Hippocampal formation (tissue), 2 donors: ENCODE measurements at places on chromosomes 6 and 20.

GRCh38 chr6:81838031-81838430, 85.5 kb upstream of the TENT5A start:
- no peak for DNase-seq

DNA sequence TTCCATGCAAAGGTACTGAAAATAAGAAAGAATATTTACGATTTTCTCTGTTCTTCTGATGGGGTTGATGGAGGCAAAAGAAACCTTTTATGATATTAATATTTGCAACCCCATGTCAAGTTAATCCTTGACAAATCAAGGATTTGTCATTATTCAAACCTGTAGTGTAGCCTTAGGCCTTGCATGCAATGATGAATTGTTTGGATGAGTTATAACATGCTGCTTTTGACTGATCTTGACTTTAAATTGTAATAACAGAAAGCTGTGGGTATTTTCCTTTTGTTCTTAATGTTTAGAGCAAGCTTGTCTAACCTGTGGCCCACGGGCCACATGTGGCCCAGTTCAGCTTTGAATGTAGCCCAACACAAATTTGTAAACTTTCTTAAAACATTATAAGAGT, 13.0 kb upstream of the BAG2 start:
- no peak for DNase-seq

GRCh38 chr6:4128748-4129147, 6.6 kb downstream of the ECI2 start:
- no peak for DNase-seq

GRCh38 chr6:134593024-134593423, 275.1 kb upstream of the SGK1 start:
- no peak for DNase-seq

- DNase-seq, result no peak
These were observed 24.8 kb upstream of the MYT1 start for GRCh38 chr20:64139199-64140060.

DNA sequence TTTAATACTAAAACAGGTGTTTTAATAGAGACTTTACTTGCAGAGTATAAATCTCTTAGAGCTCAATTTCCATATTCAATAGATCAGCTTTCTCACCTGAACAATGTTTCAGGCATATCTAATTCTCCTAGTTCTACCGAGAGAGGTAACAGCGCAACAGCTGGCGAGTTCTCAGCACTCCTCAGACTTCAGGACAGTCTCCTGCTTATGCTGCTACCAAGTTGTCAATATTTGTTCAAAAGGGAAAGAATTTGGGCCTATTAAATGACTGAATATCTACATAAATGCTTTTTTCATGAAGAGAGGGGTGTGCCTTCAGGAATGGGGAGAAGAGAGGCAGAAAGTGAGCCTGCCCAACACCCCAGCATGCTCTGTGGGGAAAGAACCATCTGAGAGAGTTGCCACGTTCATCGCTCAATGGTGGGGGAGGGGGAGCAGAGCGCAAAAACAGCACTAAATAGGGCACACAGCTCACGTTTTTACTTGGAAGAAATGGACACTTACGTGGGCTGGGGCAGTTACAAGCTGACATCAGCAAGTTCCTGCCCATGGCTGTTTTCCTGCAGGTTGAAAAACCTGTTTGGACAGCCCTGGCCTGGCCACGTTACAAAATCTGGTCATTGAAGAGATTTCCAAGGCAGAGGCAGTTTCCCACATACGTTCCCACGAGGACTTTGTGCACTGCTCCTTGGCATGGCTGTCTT, 38.0 kb downstream of the EZR start:
- DNase-seq, result no peak

- no peak for DNase-seq
These were observed 1132.5 kb upstream of the MAP3K7 start for GRCh38 chr6:91719414-91719813.

DNA sequence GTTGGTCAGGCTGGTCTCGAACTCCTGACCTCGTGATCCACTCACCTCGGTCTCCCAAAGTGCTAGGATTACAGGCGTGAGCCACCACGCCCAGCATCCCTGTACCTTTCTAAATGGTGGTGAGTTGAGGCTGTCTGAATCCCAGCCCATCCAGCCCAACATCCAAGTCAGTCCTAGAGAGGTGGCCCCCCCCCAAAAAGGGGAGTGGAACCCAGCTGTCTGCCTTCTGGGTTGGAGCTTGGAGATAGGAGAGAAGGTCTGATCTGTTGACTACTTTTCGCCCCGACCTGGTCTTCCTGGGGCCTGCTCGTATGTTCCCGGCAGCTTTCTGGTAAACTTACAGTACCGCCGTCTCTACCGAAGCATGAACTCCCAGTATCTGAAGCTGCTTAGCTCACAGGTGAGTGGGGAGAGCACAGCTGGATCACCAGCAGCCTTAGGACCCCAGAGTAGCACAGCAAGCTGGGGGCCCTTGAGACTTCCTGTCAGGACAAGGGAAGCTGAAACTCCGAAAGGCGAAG, 5.6 kb downstream of the CTSA start:
- no peak for DNase-seq

DNA sequence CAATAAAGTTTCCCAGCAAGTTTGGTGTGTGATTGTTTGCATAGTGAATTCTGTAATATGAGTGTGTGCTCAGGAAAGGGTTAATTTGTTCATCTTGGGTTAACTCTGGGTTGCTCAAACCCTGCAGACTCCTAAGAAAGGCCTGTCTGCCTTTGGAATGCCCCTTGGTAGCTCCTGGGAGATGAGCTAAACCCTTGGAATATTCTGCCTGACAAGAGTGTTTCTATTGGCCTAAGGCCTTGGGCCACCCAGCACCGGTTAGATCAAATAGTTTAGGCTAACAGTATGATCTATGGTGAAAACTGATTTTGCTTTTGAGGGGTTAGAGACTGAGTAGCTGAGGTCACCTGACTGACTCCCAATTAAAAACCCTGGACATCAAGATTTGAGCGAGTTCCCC, 248.3 kb downstream of the GRM1 start:
- DNase-seq, result no peak

DNA sequence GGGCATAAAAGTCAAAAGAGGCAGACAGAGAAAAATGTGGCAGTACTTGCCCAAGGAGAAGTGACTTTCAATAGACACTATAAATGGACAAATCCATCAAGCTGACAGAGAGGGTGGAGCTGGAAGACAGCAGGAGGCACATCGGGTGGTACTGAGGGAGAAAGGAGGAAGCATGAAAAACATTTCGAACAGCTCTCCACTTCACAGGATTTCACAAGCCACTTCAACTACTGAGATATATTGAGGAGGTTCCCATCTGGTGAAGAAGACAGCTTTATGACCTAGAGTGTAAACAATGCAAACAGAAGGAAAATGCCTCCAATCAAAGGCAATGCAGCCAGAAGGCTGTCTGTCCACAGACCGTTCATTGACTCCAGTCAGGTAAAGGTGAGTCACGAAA, 259.4 kb upstream of the ECI2 start:
- no peak for DNase-seq

DNA sequence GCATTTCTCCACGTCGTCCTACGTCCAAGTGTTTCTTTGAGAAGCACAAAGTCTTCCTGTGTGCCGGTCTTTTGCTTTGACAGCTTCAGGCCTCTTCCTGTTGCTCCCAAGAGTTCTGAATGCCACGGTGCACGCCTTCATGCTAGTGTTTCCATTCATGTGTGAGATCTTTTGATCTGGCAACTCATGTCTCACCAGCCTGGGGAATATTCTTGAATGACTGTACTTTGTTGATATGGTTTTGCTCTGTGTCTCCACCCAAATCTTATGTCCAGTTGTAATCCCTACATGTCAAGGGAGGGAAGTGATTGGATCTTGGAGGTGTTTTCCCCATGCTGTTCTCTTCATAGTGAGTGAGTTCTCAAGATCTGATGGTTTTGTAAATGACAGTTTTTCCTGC, 129.6 kb upstream of the THBS2 start:
- no peak for DNase-seq

DNA sequence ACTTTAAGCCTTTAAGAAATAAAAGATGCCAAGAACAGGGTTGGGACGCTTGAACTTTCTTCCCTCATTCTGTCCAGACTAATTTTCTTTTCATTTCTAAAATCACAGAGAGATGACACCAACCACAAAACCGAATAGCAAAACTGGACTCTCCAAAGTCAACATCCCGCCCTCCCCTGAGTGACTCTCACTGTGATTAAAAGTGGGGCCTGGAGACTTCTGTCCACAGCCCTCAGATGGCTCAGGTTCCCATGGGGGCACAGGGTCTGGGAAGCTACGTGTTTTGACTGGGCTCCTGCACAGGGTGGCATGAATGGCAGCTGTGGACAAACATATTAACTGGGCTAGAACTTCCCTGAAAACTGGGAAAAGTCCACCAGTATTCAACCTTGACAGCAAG, 6.3 kb downstream of the FRMD1 start:
- no peak for DNase-seq

- no peak for DNase-seq
These were observed 196.3 kb downstream of the ZMYND8 start for GRCh38 chr20:47160240-47160639.

DNA sequence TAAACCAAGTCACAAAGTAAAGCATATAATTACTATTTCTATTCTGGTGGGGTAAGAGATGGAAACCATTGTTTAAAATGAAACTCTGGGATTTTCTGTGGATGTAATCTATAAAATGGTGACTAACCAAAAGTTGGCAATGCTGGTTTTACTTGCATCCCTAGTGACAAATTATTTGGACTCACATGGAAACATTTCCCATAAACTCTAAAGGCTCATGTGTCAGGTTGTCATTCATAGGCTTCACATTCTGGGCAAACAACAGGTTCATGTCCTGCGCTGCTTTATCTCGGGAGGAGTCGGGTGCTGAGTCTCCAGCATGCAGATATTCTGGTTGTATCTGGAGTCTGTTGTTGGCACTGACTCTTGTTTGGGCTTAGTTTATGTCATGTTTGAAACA, 98.0 kb upstream of the SCP2D1 start:
- no peak for DNase-seq

GRCh38 chr6:164331026-164331425, 916.5 kb downstream of the QKI start:
- no peak for DNase-seq

- DNase-seq, result no peak
These were observed 63.3 kb downstream of the ZFAND3 start for GRCh38 chr6:37882724-37883413.

- DNase-seq, result no peak
These were observed 738.4 kb downstream of the DHX35 start for GRCh38 chr20:39700528-39700927.

GRCh38 chr20:62754122-62754990, 41.9 kb upstream of the MRGBP start:
- DNase-seq, result no peak

GRCh38 chr20:50325651-50326050, 135.0 kb downstream of the CEBPB start:
- no peak for DNase-seq

- no peak for DNase-seq
These were observed 28.5 kb upstream of the GFOD1 start for GRCh38 chr6:13515912-13516311.

DNA sequence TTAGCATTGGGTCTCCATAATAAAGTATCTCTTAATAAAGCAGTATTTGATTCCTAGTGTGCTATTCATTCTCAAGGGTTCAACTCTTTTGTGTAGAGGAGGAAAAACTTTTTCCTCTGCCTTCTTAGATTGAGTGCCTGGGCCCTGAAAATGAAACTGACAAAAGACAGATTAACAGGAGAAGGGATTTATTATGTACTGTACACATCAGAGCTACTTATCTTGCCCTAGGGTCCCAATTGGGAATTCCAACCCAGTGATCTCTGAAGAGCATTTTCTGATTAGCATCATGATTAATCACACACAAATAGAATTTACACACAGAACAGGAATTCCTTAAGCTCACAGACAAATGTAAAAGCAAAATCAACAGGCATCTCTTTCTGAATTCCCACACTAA, 128.9 kb downstream of the CD164 start:
- no peak for DNase-seq

DNA sequence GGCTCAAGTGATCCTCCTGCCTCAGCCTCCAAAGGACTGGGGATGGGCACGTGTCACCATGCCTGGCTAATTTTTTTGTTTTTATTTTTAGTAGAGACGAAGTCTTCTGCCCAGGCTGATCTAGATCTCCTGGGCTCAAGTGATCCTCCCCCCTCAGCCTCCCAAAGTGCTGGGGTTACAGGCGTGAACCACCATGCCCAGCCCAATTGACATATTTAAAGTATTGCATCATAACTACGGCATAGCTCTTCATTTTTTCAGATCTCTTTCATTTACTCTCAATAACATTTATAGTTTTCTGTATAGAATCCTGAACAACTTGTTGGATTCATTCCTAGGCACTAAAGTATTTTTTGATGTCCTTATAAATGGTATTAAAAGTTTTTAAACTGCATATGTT, 13.0 kb downstream of the SERPINB1 start:
- DNase-seq, result no peak

GRCh38 chr20:48638546-48638945, 189.3 kb downstream of the PREX1 start:
- DNase-seq, result no peak

DNA sequence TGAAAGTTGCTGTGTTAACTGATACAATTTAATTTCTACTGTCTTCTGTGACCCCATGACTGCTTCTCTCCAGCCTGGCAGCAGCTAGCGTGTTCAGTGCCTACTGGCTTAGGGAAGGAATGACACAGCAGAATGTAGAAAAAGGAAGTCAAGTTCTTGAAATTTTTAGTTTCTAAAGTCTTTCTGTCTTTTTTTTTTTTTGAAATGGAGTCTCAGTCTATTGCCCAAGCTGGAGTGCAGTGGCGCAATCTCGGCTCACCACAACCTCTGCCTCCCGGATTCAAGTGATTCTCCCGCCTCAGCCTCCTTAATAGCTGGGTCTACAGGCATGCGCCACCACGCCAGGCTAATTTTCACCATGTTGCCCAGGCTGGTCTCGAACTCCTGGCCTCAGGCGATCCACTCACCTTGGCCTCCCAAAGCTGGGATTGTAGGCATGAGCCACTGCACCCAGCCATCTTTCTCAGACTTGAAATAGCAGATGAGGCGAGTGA, 39.3 kb downstream of the PCNA start:
- no peak for DNase-seq

DNA sequence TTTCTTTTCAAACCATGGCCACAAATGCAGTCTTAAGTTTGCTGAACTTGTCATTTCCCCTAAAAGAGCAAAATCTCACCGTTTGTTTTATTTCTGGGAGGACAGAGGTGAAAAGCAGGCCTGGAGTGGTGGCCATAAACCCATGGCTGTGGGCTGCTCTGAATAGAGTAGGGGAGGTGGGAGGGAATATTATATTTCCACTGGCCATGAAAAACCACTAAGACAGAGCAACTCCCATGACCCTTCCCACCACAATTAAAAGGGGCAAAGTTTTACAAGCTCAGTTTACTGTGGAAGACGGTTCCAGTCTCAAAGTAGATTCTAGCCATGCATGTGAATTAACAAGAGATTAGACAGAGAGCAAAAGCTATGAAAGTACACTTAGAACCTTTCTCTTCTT, 59.0 kb downstream of the IYD start:
- DNase-seq, result no peak

DNA sequence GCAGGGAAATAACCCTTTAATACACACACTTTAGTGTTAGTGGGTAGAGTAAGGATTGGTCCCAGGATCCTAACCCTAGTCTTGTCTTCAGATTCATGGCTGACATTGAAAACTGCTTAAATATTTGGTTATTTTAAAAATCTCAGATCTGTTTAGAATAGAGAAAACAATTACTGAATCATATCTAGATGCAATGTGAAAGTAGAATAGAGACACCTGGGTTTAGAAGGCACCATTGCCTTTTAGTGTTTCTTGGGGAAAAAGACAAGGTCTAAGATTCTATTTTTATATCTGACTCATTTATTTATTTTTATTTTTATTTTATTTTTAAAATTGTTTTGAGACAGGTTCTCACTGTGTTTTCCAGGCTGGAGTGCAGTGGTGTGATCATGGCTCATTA, 6.0 kb downstream of the DDX43 start:
- no peak for DNase-seq
